HS-27A (cell line): ENCODE measurements at places on chromosomes 12 and 14.
A peak's percentile ranks its signal among the peaks of the same experiment; 100 is the strongest.

GRCh38 chr12:118183711-118184110 is 47.8 kb downstream of the PEBP1 start:
- DNase-seq: no peak

GRCh38 chr14:24463017-24463883 is 20.7 kb upstream of the SDR39U1 start:
- DNase-seq: no peak

- DNase-seq: no peak
Measured at GRCh38 chr12:44405297-44405696, 470.8 kb downstream of the NELL2 start.

- DNase-seq: peak; percentile 57
Measured at GRCh38 chr14:52835122-52835903, 43.9 kb upstream of the GNPNAT1 start.

GRCh38 chr14:61271552-61271951 is 9.6 kb downstream of the TMEM30B start:
- DNase-seq: no peak

DNA sequence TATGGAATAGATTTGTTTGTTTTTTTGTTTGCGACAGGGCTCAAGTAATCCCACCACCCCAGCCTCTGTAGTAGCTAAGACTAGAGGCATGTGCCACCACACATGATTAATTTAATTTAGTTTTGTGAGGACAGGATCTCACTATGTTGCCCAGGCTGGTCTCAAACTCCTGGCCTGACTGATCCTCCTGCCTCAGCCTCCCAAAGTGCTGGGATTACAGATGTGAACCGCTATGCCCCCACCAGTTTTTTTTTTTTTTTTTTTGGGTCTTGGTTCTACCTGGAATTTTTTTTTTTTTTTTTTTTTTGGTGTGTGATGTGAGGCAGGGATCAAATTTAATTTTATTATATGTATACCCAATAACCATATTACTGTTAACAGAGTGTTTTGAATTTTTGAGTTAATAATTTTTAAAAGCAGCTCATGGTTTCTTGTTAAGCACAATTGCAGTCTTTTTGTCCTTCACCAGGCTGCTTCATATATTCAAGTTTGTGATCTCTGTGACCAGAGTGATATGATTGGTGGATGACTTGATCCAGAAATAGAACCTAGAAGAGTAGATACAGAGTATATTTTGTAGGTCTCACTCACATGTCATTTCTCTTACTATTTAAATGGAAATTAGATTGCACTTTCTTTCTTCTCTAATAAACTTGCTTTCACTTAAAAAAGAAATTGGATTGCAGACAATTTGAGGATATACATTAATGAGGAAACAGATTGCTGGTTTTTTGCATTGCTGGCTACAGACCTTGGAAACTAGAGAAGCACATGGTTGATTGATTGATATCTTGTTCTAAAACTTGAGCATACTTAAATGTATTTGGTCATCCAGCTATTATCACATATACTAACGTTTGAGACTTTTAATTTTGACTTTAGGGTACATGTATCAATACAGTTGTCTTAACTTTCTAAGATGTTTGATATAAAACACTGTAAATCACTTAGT is 13.2 kb downstream of the ADIPOR2 start:
- DNase-seq: no peak

GRCh38 chr12:67052981-67053380 is 216.2 kb upstream of the CAND1 start:
- DNase-seq: peak; percentile 84
